A549 treated with dexamethasone at 1 μM for 4 hours (cell line): ENCODE measurements at places on chromosomes 11 and 22. TPM values are rescaled to one million over a fixed set of nuclear protein-coding genes. Genes with fewer than 3 reads are reported as not detected.

SCO2 gene
- total RNA-seq = 3.4 to 7.5 TPM (median 4.4 TPM) in 5 replicates

CBLIF gene
- total RNA-seq = not detected in 5 replicates

GVQW3 gene
- total RNA-seq = 0.63 to 1.2 TPM (median 0.96 TPM) in 5 replicates

RAB38 gene
- total RNA-seq = 0.79 to 1.1 TPM (median 0.96 TPM) in 5 replicates

OR51B4 gene
- total RNA-seq = not detected in 5 replicates

NOX4 gene
- 0.17 TPM in 1 of 5 replicates, not detected in the others for total RNA-seq

CCDC73 gene
- 0.03 to 0.04 TPM in 2 of 5 replicates, not detected in the others for total RNA-seq

TSPAN32 gene
- total RNA-seq = not detected in 5 replicates
